ENCODE measurements at places on chromosomes 11 and 22. TPM values are rescaled to one million over a fixed set of nuclear protein-coding genes. Genes with fewer than 3 reads are reported as not detected.

DNA sequence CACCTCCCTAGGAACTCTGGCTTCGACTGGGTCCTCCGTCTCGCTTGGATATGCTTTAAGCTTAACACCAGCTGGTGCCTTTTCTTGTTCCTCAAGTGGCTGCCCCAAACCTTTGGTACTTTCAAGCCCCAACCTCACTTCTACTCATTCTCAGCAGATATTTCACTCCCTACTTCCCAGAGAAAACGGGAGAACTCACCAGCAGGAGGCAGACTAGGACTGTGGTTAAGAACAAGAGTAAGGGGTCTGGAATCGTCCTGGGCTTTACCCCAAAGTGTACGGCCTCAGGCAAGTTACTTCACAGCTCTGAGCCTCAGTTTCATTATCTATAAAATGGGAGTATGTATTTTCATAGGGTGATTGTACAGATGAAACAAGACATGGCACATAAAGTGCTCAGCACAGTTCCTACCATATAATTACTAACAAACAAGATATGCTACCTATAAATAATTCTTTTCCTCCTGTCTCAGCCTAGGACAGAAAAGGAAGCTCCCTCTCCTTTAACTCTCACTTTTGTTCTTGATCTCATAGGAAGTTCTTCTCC is 37.8 kb downstream of the PAMR1 start:
- H3K4me1 ChIP-seq: no peaks in the 10 kb centered on the region
- H3K4me3 ChIP-seq: no peak overlapping the region
- H3K27ac ChIP-seq: no peak overlapping the region
- H3K36me3 ChIP-seq: no peaks in the 10 kb centered on the region
- peaks cover 3% of the 10 kb centered on the region for H3K27me3 ChIP-seq
- DNase-seq: no peak

DNA sequence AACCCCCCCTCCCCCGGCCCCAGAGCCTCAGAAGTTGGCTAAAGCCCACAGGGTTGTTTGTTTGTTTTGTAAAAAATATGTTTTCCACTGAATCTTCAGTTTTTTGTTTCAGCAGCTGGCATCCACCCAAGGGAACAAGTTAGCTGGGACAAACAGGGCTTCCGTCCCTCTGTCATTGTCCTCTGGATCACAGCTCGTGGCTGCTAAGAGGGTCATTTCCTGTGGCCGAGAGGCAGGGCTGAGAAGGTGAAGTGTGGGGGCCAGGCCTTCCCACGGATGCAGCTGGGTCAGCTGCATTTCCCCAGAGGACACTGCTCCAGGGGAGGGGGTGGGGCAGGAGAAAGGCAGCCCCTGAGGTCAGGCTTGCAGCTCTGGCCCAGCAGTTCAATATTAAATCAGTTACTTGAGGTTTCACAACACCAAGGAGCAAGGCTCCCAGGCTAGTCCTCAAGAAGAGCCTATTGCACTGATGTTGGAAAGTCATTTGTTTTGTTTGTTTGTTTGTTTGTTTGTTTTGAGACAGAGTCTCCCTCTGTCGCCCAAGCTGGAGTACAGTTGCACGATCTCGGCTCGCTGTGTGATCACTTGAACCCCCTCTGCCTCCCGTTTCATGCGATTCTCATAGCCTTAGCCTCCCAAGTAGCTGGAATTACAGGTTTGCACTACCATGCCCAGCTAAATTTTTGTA is 34.4 kb upstream of the SMTN start:
- no peaks in the 10 kb centered on the region for H3K4me1 ChIP-seq
- no peaks in the 10 kb centered on the region for H3K27me3 ChIP-seq
- H3K36me3 ChIP-seq: no peaks in the 10 kb centered on the region
- peak; percentile 84 for DNase-seq
- peak overlapping the region; percentile 65 for H3K27ac ChIP-seq
- H3K4me3 ChIP-seq: no peak overlapping the region

The OR52E8 gene
- not detected for total RNA-seq

The MCAT gene
- total RNA-seq: 18.0 TPM

The CRYBA4 gene
- not detected for total RNA-seq

GRCh38 chr11:7520011-7520942 is 6.5 kb downstream of the PPFIBP2 start:
- no peaks in the 10 kb centered on the region for H3K36me3 ChIP-seq
- H3K4me1 ChIP-seq: peaks cover 38% of the 10 kb centered on the region
- H3K27me3 ChIP-seq: no peaks in the 10 kb centered on the region
- peak overlapping the region; percentile 36 for H3K27ac ChIP-seq

GRCh38 chr11:46436113-46436512 is 44.5 kb upstream of the CHRM4 start:
- H3K36me3 ChIP-seq: peaks cover 2% of the 10 kb centered on the region
- H3K4me3 ChIP-seq: no peak overlapping the region
- H3K27me3 ChIP-seq: no peaks in the 10 kb centered on the region

DNA sequence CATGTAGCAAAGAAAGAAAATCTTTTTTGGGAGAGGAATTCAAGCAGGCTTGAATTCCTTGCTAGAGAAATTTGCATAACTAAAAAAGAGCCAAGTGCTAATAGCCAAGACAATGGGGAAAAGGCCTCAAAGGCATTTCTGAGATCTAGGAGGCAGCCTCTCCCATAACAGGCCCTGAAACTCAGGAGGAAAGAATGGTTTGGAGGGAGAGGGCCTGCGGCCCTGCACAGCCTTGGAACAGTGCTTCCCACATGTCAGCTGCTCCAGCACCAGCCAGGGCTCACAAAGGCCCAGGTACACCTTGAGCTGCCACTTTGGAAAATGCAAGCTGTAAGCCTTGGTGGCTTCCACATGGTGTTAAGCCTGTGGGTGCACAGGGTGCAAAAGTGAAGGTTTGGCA is 55.5 kb upstream of the TSPAN18 start:
- no peak overlapping the region for H3K4me3 ChIP-seq
- H3K36me3 ChIP-seq: no peaks in the 10 kb centered on the region
- peaks cover 11% of the 10 kb centered on the region for H3K27me3 ChIP-seq
- H3K4me1 ChIP-seq: no peaks in the 10 kb centered on the region

The KRTAP5-7 gene
- total RNA-seq: not detected

GRCh38 chr22:32123657-32124056 is 35.4 kb downstream of the C22orf42 start:
- H3K4me3 ChIP-seq: no peak overlapping the region
- no peak for DNase-seq
- no peaks in the 10 kb centered on the region for H3K27me3 ChIP-seq
- no peak overlapping the region for H3K27ac ChIP-seq

The MRGPRX3 gene
- not detected for total RNA-seq

The F2 gene
- total RNA-seq: not detected

- no peak overlapping the region for H3K4me3 ChIP-seq
- H3K4me1 ChIP-seq: peaks cover 6% of the 10 kb centered on the region
- H3K27ac ChIP-seq: peak overlapping the region; percentile 58
These were observed 20.2 kb upstream of the IL17RA start for GRCh38 chr22:17064498-17065100.

GRCh38 chr11:103845331-103845730 is 191.1 kb upstream of the DDI1 start:
- H3K36me3 ChIP-seq: no peaks in the 10 kb centered on the region
- no peaks in the 10 kb centered on the region for H3K4me1 ChIP-seq
- H3K27ac ChIP-seq: no peak overlapping the region
- no peak overlapping the region for H3K4me3 ChIP-seq
- DNase-seq: no peak

- no peak for DNase-seq
- no peaks in the 10 kb centered on the region for H3K4me1 ChIP-seq
- H3K27ac ChIP-seq: no peak overlapping the region
- H3K27me3 ChIP-seq: no peaks in the 10 kb centered on the region
- no peaks in the 10 kb centered on the region for H3K36me3 ChIP-seq
- no peak overlapping the region for H3K4me3 ChIP-seq
These were observed 102.4 kb downstream of the PRMT3 start for GRCh38 chr11:20489948-20490347.

DNA sequence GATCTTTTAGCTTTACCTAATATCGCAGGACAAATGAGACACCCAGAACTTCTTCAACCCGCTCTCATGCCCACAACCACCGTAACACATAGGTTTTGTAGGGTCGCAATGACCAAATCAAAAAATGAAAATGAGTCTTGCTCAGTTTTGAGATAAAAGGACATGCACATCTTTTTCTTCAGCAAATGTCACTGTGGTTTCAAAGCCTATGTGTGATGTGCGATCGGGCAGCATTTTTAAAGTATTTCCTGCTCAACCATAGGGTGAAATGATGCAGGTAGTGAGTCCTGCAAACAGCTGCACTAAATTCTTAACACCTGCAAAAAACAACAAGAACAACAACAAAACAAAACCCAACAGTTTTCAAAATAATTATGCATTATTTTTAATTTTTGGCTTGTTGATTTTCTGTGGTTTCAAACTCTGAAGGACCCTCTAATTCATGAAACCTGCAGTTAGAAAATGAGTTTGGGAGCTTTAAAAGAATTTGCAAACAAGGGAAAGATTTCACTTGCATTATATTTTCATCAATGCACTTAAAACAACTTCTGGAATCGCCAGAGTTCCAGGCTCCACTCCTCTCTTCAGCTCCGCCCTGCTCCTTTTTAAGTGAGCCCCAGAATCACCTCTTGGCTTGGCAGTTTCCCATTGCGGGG is 79.4 kb downstream of the PRR5L start:
- DNase-seq: no peak
- peaks cover 5% of the 10 kb centered on the region for H3K4me1 ChIP-seq
- H3K27ac ChIP-seq: no peak overlapping the region
- no peaks in the 10 kb centered on the region for H3K36me3 ChIP-seq
- H3K27me3 ChIP-seq: peaks cover 11% of the 10 kb centered on the region
- H3K4me3 ChIP-seq: peak overlapping the region; percentile 15

- H3K4me3 ChIP-seq: no peak overlapping the region
- no peak for DNase-seq
- no peaks in the 10 kb centered on the region for H3K27me3 ChIP-seq
- H3K36me3 ChIP-seq: no peaks in the 10 kb centered on the region
- no peak overlapping the region for H3K27ac ChIP-seq
- no peaks in the 10 kb centered on the region for H3K4me1 ChIP-seq
These were observed 555.0 kb downstream of the BRD1 start for GRCh38 chr22:49272546-49273125.

The GLB1L2 gene
- total RNA-seq: 0.39 TPM

DNA sequence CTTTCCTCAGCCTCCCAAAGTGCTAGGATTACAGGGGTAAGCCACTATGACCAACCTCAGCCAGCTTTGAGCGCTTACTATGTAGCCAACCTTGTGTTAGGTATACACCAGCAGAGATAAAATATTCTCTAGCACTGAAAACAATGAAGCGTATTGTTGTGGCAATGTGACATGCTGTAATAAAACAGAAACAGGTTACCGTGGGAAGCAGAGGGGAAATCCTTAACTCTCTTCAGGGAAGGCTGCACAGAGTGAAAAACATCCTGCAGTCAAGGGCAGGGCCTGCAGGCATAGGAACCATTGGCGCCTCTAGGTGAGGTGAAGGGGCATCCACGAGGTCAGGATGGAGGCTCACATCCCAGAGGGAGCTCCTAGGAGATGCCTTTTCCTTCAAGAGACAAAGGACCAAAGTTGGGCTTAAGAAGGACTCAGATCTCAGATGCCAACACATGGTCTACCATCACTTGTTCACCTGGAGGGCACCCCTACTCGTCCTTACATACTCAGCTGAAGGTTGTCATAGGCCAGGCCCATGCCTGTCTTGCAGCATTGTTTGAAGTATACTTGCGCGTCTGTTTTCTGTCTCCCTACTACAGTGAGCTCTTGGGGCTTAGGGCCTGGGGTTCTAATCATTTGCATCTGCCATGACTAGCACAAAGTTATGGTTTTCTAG is 8.0 kb downstream of the POLD4 start:
- peaks cover 2% of the 10 kb centered on the region for H3K4me1 ChIP-seq
- no peaks in the 10 kb centered on the region for H3K27me3 ChIP-seq
- no peak for DNase-seq

The ANO1 gene
- 11.3 TPM for total RNA-seq

DNA sequence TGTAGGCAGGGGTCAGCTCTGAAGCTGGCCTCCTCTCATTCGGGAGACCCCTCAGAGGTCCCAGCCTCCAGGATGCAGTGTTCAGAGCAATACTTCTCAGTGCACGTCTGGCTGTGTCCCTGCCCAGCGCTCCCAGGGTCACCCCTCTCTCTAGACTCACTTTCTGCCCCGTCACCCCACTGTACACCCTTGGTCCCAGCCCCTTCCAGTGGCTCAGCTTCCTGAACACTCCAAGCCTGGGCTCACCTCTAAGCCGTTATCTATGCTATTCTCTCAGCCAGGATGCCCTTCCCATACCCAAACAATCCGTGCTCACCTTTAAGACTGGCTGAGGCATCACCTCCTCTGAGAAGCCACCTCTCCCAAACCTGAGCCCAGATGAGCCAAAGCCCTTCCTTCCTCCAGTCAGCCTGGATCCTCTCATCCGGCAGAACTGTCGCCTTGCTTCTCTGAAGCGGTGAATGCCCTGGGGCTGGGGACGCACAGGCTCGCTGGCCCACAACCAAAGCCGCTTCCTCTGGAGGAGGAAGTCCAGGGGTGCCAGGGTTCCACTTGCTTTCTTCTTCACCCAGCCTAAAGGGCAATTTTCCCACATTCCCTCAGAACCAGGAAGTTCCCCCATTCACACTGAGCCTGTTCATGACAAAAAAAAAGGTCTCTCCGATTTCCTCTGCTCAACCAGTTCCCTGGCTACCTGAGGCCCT is 13.7 kb upstream of the CDKN1C start:
- H3K4me3 ChIP-seq: no peak overlapping the region
- H3K4me1 ChIP-seq: peaks cover 6% of the 10 kb centered on the region
- H3K27ac ChIP-seq: no peak overlapping the region
- H3K36me3 ChIP-seq: no peaks in the 10 kb centered on the region

The POTEH gene
- not detected for total RNA-seq

The TTC28 gene
- total RNA-seq: 12.1 TPM

The DDIAS gene
- total RNA-seq: 2.1 TPM

- peak; percentile 44 for DNase-seq
- H3K36me3 ChIP-seq: no peaks in the 10 kb centered on the region
- no peaks in the 10 kb centered on the region for H3K27me3 ChIP-seq
- H3K27ac ChIP-seq: no peak overlapping the region
These were observed 739 bp downstream of the CELSR1 start for GRCh38 chr22:46536537-46537224.

- H3K4me3 ChIP-seq: no peak overlapping the region
- peaks cover 22% of the 10 kb centered on the region for H3K4me1 ChIP-seq
- H3K27ac ChIP-seq: no peak overlapping the region
- DNase-seq: no peak
These were observed 6.3 kb downstream of the HTATIP2 start for GRCh38 chr11:20369826-20370225.

DNA sequence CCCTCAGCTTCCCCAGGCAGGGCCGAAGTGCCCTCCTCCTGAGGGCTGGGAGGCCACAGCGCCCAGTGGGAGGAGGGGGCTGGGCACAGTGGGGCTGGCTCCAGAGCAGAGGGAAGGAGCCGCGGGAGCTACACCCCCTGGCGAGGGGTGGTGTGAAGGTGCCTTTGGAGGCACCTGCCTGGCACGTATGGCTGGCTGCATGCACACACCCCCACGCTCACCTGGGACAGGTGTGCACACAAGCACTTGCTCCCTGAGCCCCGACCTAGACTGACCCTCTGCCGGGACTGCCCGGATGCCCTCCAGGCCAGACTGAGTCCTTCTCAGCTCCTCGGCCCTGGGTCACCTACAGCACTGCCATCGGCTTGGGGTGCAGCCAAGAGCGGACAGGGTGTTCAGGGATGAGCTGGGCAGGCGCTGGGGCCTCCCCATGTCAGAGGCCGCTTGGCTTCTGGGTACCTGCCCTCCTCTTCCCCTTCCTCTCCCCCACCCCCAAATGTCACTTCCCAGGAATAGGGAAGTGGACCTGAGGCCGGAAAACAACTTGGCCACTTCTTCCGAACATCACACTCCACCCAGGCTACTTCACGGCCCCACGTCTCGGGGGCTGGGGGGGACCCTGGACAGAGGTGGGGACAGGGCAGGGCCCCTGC is 7.4 kb upstream of the PIM3 start:
- H3K27me3 ChIP-seq: no peaks in the 10 kb centered on the region
- no peak for DNase-seq
- peak overlapping the region; percentile 89 for H3K27ac ChIP-seq
- H3K36me3 ChIP-seq: no peaks in the 10 kb centered on the region
- no peak overlapping the region for H3K4me3 ChIP-seq
- peaks cover 33% of the 10 kb centered on the region for H3K4me1 ChIP-seq

The RIC3 gene
- 3.8 TPM for total RNA-seq

All from psoas muscle (tissue), 8 donors.